ENCODE measurements at places on chromosomes 11 and 22.
A peak's percentile ranks its signal among the peaks of the same experiment; 100 is the strongest.

- no peak for DNase-seq
Measured at GRCh38 chr11:130476922-130477491, 28.6 kb downstream of the ADAMTS15 start.

DNA sequence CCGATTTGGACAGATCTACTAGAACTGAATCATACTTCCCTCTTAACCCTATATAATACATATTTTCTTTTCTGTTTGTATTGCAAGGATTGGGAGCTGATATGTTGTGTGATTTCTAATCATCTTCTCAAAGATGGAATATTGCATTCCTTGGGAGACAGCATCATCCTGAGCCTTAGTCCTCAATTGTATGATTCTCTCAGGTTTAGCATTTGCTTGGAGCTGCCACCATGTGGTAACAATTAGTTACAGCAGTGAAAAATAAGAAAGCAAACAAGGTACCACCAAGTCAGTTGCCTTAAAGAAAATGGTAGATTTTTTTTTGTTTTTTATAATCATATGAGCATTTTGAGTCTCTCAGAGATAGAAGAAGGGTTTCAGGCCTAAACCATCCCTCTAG, 11.9 kb downstream of the SNX19 start:
- DNase-seq, result no peak

DNA sequence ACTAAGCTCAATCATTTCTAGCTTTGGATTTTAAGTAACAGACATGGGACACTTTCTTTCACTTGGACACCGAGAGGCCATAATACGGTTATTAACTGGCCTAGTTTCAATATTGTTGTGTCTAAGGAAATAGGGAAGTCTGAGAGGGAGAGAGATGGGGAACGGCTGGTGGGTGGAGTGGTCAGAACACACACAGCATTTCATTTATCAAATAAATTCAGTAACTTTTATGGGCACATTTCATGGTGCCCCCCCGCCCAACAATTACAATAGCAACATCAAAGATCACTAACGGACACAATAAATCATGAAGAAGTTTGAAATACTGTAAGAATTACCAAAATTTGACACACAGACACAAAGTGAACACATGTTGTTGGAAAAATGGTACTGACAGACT, 10.7 kb downstream of the PRPF19 start:
- DNase-seq, result no peak

- no peak for DNase-seq
Measured at GRCh38 chr11:132256528-132257279, 886.3 kb downstream of the NTM start.

DNA sequence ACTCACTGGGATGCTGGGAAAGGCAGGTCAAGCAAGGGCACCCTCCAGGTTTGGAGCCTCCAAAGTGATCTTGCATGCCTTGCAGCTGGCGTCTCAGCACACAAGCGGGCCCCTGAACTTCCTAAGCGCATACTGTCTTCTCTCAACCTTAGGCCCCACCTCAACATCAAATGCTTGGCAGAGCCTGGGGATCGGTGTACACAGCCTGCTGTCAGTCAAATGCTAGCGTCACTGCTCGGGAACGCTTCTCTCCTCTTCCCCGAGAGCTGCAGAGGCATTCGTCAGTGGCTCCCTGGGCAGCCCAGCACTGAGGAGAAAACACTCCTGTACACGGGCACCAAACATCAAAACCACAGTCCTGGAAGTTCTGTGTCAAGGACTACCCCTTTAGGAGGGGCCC, 124.9 kb downstream of the C11orf58 start:
- DNase-seq, result no peak

DNA sequence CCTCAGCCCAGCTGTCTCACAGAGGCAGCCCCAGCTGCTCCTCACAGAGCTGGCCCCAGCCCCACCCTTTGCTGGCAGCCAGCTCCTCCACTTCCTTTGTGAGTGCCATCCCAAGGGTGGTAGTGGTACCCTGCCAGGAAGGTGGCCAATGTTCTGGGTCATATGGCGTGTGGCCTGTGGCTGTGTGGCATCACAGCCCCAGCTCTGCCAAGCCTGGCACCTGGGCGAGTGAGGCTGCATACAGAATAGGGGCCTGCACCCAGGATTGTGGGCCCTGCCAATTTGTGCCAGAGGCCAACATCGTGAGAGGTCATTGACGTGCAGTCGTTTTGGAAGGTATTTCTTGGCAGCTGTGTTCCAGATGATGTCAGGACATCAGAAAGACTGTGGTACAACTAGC, 10.7 kb downstream of the TUB start:
- DNase-seq, result no peak

GRCh38 chr11:1628506-1629325, 859 bp upstream of the KRTAP5-5 start:
- peak; percentile 80 for DNase-seq

GRCh38 chr11:4619514-4619913, 11.5 kb upstream of the TRIM68 start:
- DNase-seq, result no peak

DNA sequence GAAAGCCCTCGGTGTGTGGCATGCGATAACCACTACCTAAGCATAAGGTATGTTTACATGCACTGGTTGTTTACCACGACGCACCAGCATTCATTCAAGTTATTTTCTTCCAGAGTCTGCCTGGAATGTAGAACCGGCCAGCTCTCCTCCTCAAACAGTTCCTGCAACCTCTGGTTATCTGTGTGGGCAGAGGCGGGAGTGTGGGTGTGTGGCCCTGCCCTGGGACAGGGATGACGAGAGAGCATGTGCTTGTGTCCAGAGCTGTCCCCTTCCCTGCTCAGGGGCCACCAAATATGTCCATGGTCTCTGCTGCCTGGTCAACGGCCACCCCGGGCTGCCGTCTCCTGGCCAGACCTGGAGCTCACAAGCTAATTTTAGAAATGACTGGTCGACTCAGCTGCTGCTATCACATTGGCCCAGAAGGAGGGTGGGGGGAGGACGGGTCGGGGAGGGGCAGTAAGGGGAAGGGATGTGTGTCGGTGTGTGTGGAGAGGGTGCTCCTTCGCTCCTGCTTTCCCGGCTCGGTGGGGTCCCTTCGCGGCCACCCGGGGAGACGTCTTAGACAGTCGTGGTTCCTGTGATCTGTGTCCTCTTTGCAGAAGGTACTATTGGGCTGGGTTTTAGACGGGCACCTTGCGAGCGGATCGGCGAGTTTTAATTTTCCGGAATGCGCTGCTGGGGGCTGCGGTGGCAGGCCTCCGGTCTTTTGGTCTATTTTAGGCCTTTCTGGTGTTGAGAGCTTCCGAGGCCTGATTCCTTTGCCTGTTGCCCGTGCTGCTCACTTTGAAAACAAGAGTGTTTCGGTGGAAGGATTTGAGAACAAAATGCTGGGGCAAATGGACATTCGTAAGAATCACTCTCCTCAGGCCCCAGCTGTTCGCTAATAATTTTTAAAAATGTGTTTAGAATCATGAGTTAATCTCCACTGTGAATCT, at the start of gene MYO18B:
TSS of gene MYO18B (plus strand) at position 497 of the 935 bp plus-strand sequence. CDS start 18,905 bp downstream, outside the sequence.
- no peak for DNase-seq

- DNase-seq, result no peak
Measured at GRCh38 chr11:21564095-21564494, 628.8 kb upstream of the ANO5 start.

DNA sequence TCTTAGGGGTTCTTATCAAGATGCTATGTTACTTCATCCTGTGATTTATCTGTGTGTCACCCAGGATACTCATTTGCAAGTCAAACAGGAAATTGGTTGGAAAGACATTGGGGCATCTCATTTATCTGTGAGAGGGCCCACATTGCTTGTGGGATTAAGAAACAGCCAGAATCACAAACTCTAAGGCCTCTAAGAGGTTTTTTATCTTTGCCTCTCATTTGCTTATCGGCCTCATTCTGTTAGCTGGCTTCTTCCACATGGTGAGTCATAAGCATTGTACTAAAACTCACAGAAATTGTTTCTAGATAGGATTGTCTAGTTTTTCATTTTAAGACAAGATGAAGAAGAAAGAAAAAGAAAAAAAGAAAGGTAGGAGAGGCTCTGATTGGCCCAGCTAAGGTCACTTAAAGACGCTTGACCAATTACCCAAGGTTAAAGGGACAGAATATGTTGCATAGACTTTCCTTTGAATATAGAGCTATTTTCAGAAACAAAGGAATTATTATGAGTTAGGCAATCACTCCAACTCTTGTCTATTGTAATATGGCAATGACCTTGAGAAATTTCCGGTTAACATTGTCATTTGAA, 121.9 kb downstream of the ARHGAP42 start:
- DNase-seq, result no peak

DNA sequence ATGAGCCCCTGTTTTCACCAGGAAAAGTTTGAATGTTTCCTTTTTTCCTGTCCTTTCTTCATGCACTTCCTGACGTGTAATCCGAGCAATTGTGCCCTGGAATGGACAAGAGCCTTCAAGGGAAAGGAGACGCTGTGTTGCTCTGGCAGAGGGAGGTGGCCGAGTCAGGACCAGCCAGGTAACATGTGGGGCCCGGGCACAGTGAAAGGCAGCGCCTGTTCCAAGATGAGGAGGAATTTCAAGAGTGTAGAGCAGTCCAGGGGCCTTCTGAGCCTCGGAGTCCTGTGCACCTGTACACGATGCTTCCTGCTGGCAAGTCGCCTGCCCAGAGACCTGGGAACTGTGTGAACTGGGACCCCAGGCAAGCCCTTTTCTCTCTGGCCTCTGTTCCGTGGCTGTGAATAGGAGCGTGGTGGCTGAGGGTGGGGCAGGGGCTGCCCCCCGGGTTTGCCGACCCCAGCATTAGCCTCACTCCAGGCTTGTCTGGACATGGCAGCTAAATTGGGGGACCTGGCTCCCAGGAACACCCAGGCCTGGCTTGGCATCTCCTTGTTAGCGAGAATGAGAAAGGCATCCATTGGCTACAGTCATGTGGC, 92.0 kb downstream of the MYEOV start:
- no peak for DNase-seq

GRCh38 chr22:28600546-28601143, 79.0 kb downstream of the TTC28 start:
- no peak for DNase-seq

DNA sequence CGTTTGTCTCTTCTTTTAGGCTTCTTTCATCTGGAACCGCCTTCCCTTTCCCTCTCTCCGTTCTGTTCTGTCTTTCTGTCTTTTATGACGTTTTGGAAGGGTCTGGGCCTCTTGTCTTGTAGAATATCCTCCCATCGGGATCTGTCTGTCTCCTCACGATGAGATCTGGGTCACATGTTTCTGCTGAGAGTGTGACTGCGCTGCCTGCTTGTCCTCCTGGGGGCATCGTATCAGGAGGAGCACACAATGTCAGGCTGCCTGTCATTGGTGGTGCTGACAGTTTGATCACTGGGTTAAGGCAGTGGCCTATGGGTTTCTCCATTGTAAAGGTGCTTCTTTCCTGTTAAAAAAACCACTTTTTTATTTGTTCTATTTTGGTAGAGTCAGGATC, 60.4 kb upstream of the PARVG start:
- no peak for DNase-seq

DNA sequence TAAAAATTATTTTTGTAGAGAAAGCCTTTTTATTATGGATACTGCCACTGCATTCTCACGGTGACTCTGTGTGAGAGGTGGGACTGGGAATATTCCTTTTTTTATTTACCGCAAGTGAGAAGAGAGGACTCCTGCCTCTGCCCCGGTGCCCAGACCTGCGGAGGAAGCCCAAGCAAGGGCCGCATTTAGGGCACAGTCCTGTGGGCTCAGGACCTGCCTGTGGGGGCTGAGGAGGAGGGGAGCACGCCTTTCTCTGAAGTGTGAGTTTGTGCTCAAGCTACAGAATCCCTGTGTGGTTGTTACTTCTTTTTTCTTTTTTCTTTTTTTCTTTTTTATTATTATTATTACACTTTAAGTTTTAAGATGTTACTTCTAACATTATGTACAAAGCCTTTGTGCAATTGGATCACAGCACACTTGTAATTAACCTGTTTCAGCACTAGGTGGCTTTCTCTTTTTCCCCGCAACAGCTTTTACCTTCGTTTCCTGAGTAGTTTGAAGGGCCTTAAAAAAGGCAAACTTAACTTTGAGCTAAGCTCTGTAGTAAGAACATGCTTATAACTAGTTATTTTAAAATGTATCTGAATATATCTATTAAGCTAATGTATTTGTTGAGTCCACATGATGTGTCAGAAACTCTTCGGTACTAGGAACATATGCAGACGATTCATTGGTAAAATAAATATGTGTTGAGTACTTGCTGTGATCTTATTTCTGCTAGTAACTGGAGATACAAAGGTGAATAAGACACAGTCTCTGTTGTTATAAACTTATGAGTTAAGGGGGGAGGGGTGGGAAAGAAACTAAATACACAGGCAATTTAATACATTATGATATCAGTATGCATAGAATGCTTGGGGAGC, 18.3 kb downstream of the AMOTL1 start:
- DNase-seq, result peak; percentile 51

GRCh38 chr11:69801513-69802335, 17.5 kb downstream of the FGF3 start:
- peak; percentile 95 for DNase-seq

- DNase-seq, result no peak
Measured at GRCh38 chr22:24271386-24271854, 789 bp downstream of the SPECC1L start.

DNA sequence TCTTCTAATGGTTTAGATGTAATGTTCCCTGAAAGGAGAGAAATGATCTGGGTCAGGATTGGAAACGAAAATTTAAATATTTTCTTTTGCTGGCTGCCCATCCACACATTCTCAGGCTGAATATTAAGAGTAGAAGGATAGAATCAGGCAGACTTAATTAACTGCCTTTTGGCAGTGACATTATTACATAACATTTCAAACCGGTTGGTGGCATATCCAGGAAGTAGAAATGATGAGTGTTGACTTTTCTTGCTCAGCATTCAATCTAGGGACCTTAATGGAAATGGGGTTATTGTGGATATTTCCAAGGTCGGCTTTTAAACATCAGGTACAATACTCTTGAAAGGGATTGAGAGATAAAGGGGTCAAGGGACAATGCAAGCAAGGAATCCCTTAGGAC, 677.4 kb upstream of the ARHGAP42 start:
- DNase-seq, result no peak

DNA sequence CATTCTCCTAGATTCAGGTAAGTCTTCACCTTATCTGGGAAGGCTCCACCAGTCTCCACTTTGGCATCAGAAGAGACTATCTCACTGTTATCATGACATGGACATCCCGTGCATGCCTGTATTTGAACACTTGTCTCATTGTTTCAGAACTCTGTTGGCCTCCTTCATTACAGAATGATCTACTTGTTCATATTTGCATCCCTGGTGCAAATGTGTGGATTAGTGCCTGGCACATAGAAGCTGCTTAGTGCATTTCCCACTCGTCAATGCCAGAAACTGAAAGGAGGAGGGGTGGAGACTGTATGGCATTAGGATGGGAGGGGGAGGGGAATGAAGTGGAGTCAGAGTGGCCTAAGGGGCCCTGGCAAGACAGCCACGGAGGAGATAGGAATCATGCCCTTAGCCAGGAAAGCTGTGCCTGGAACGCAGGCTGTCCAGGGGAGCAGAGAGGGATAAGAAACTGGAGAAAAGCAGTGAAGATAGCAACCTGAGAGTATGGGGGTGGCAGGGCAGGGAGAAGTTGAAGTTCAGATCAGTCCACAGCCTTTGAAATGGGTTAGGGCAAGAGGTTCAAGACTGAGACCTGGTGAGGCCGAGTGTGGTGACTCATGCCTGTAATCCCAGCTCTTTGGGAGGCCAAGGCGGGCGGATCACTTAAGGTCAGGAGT, 53.8 kb upstream of the CAPRIN1 start:
- no peak for DNase-seq

GRCh38 chr11:3709977-3710376, 38.8 kb upstream of the CHRNA10 start:
- DNase-seq, result no peak
